ENCODE measurements at places on chromosomes 2 and 18.

DNA sequence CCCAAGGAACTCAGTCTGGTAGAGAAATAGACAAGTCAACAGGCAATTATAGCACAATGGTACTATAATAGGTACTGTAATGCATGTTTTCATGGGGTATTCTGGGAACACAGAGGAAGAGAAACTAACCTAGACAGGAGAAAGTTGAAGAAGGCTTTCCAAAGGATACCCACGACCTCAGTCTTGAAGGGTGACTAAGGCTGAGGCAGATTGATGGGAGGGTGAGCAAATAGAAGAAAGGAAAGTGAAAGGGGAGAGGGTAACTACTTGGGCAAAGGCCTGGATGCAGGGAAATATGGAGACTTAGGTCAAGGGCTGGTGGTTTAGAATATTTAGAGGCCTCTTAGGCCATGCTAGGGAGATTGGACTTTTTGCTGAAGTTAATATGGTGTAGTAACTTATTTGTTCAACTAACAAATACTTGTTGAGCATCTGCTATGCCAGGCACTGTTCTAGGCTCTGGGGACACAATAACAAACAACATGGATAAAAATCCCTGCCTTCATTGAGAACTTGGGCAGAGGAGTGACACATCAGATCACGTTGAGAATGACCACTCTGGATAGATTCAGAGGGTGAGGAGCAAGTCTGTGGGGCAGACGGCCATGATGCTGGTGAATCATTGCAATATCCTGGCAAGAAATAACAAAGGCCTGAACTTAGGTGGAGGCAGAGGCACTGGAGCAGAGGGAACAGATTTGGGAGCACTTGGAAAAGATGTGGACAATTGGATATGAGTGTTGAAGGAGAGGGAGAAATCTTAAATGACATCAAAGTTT lies 56.4 kb downstream of the PLB1 start:
- no peak for DNase-seq

GRCh38 chr2:28600181-28600580 lies 104.3 kb downstream of the PLB1 start:
- DNase-seq = no peak

DNA sequence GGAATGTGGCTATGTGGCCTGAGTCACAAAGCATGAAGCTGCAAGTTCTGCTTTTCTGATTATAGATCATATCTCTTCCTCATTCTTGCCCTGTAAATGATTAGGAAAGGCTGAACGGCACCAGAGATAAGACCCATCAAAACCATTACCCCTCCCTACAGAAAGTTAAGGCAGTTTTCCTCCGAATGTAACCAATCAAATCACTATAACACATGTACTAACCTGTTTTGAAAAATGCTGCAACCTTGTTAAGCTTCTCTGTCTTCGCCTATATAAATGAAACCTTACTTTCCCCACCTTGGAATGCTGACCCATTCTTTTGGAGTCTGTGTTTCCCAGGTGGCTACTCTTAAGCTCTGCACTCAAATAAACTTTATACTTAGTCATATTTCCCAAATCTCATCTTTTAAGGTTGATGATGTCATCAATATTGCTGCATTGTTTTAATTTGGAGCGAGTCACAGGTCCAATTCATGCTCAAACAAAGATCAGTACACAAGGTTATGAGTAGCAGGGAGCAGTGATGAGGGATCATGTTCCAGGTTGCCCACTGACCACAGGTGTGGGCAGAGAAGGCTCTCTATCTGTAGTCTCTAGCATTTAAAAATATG lies 662.3 kb downstream of the IRS1 start:
- DNase-seq = no peak

GRCh38 chr2:96423828-96424227 lies 81.3 kb downstream of the NEURL3 start:
- no peak for DNase-seq

GRCh38 chr18:9000733-9001132 lies 101.8 kb upstream of the NDUFV2 start:
- DNase-seq = no peak

- no peak for DNase-seq
Measured at GRCh38 chr2:43400508-43400907, 174.1 kb upstream of the ZFP36L2 start.

- no peak for DNase-seq
Measured at GRCh38 chr2:160043265-160043664, 19.1 kb downstream of the PLA2R1 start.

DNA sequence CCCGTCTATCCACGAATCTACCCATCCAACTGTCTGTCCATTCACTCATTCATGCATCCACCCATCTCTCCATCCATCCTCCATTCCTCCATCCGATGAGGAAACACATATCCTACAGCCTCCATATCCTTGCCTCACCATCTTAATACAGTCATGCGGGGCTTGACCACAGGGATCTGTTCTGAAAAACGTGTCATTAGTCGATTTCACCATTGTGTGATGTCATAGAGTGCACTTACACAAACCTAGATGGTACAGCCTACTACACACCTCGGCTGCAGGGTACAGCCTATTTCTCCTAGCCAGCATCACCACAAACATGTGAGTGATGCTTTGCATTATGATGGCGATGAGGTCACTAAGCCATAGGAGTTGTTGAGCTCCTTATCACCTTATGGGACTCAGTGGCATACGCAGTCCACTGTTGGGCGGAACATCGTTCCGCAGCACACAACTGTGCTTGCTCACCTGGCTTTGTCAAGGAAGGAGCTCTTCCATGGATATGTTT lies 1.9 kb upstream of the NT5DC4 start:
- DNase-seq = no peak

DNA sequence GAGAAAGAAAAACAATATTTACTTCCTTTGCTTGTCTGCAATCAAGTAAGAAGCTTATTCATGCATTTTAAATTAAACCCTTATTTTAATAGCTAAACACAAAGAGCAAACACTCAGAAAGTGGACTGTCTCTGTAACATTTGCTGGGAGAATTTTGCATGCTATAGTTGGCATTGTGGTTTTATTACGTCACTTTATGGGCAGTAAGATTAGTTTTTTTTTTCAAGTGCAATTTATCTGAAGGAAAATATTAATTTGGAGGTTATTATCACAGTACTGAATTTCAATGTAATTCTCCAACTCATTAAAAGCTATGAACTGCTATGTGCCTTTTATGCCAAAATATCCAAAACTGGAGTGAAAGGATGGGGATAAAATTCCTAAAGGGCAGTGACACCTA lies 103.3 kb downstream of the TMEFF2 start:
- no peak for DNase-seq

GRCh38 chr2:232476045-232476444 lies 11.6 kb downstream of the ECEL1 start:
- DNase-seq = no peak

- DNase-seq = peak; percentile 40
Measured at GRCh38 chr2:28393114-28393836, 617 bp downstream of the FOSL2 start.

DNA sequence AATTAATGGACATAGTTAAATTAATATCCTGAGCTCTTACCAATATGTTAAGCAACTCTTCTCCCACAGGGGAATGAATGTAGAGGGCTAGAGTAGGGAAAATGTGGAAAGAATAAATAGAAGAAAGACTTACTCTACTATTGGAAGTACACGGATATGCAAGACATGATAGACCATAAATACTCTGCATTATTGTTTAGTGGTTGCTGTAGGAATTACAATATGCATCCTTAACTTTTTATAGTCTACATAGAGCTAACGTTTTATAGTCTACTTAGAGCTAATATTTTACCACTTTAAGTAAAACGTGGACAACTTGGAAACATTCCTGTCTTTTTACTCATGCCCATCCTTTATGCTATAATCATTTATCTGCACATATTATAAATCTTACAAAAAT lies 163.8 kb upstream of the GALNT5 start:
- DNase-seq = no peak

DNA sequence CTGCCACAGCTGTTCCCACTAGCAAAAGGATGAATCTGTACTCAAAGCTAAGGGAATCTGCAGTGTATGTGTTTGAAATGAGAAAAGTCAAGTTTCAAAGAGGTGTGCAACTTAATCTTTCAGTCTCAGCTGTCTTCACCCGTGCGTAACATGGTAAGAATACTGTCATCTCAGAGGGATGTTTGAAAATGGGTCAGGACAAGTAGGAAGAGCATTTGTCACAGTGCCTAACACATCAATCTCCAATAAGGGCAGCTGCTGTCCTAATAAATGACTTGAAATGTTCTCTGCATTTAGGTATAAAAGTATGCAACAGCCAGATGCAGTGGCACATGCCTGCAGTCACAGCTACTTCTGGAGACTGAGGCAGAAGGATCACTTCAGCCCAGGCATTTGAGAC lies 13.1 kb downstream of the ILKAP start:
- no peak for DNase-seq

DNA sequence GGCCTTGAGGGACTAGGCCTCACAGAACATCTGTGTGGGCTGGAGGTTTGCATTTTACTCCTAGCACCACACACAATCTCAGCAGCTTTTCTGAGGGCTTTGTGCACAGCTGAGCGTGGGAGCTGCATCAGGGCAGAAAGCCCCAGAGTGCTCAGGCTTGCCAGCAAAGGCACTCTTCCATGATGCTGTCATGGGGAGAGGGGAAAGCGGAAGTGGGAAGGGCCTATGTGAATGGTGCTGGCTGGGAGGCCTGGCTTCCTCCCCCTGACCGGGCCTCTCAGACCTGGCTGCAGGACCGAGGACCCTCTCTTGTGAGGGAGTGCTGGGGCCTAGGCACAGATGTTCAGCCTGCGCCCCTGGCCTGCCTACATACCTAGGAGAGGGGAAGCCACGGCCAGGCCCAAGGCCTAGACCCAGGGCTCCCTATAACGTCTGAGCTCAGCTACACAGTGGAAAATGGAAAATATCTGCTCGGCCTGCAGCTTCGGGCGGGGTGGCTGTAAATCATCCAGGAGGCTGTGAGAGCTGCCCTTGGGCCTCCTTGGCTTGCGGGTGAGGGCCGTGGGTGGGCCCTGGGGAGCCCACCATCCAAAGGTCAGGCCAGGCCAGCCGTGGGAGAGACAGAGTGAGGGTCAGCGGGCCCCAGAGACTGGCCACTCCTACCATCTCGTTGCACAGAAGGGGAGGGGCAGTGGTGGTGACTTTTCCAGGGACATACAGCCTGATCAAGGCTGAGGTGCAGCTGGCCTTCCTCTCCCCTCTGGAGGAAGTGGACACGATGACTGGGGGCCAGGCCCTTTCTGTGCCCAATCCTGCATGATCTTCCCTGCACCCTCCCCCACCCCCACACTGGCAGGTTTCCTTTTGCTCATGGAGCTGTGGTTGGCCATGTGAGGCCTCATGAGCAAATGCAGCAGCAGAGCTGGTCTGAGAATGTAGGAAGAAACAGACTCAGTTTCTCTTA lies 22.8 kb downstream of the GLI2 start:
- DNase-seq = no peak

- no peak for DNase-seq
Measured at GRCh38 chr18:7886436-7886835, 319.3 kb downstream of the PTPRM start.

All from CD4-positive, alpha-beta T cell treated with Interleukin-4 for 4 hours (primary cell).